ENCODE measurements at places on chromosomes 4 and X. TPM values are rescaled to one million over a fixed set of nuclear protein-coding genes. Genes with fewer than 3 reads are reported as not detected.

GRCh38 chr4:40283968-40284367, 51.2 kb upstream of the CHRNA9 start:
- DNase-seq: no peak
- peak overlapping the region; percentile 53 for H3K27ac ChIP-seq
- H3K27me3 ChIP-seq: no peaks in the 10 kb centered on the region
- no peaks in the 10 kb centered on the region for H3K36me3 ChIP-seq
- peaks cover 46% of the 10 kb centered on the region for H3K4me1 ChIP-seq

DNA sequence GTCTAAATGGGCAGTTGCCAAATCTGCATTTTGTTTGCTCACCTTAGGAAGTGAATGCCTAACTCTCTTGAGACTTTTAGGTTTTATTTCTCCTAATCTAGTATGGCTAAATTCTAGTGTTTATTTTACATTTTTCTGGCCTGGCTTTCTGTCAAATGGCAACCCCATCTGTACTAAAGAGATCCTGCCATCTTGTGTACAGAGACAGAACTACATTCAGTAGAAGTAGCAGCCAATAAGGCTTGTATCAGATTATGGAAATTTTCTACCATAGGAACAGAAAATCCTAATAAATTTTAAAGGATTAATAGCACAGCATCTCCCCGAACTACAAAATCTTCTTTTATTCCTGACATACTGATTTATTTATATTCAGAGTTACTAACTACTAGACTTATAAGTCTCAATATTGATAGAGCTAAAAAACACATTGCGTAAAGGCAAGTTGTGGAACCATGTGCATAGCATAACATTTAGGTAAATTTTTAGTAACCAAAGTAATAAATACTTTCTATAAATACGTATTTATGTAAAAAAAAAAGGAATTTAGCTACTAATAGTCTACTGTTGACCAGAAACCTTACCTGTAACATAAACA, 45.5 kb downstream of the TMEM144 start:
- H3K4me3 ChIP-seq: no peak overlapping the region
- H3K4me1 ChIP-seq: no peaks in the 10 kb centered on the region
- no peaks in the 10 kb centered on the region for H3K36me3 ChIP-seq
- no peak for DNase-seq
- no peak overlapping the region for H3K27ac ChIP-seq

The TMEM129 gene
- 21.2 TPM for total RNA-seq

DNA sequence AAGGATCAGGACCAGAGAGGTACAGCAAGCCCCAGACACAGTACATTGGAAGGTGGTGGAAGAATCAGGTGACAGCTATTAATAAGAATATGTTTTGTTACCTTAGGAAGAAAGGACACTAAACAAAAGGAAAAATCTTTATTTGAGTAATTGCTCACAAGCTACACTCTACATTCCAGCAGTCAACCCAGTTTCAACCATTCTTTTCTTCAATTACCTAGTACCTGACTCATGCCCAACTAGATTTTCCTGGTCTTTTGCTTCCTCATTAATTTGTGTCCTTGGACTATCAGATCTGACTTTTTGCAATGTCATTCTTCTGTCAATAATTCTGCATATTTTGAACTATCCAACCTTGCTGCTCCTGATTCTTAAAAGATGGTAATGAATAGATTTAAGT, 22.5 kb upstream of the GLRA2 start:
- H3K4me3 ChIP-seq: no peak overlapping the region
- no peaks in the 10 kb centered on the region for H3K36me3 ChIP-seq
- DNase-seq: no peak
- peaks cover 11% of the 10 kb centered on the region for H3K27me3 ChIP-seq
- no peak overlapping the region for H3K27ac ChIP-seq

DNA sequence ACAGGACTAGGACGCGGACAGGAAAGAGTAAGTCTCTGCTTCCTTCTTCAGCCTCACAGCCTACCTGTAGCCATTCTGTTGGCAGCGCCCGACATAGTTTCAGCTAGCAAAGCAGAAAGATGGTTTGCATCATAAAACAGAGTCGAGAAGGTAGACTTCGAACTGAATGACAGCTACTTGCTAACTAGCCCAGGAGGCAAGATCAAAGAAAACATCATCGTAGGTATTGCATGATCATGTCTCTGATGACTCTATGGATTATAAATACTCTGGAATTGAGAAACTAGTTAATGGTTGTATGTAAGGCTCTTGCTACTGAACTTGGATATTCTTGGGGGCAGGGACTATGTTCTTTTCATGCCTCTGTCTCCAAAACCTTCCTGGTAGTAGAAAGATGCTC, 333.1 kb upstream of the KLF3 start:
- H3K4me3 ChIP-seq: no peak overlapping the region
- H3K4me1 ChIP-seq: peaks cover 54% of the 10 kb centered on the region
- H3K27ac ChIP-seq: peak overlapping the region; percentile 98
- H3K36me3 ChIP-seq: peaks cover 5% of the 10 kb centered on the region

GRCh38 chr4:15652841-15653240, 2.3 kb downstream of the FBXL5 start:
- H3K36me3 ChIP-seq: no peaks in the 10 kb centered on the region
- H3K4me3 ChIP-seq: peak overlapping the region; percentile 94
- H3K4me1 ChIP-seq: peaks cover 47% of the 10 kb centered on the region
- DNase-seq: no peak
- H3K27me3 ChIP-seq: no peaks in the 10 kb centered on the region
- H3K27ac ChIP-seq: peak overlapping the region; percentile 85

DNA sequence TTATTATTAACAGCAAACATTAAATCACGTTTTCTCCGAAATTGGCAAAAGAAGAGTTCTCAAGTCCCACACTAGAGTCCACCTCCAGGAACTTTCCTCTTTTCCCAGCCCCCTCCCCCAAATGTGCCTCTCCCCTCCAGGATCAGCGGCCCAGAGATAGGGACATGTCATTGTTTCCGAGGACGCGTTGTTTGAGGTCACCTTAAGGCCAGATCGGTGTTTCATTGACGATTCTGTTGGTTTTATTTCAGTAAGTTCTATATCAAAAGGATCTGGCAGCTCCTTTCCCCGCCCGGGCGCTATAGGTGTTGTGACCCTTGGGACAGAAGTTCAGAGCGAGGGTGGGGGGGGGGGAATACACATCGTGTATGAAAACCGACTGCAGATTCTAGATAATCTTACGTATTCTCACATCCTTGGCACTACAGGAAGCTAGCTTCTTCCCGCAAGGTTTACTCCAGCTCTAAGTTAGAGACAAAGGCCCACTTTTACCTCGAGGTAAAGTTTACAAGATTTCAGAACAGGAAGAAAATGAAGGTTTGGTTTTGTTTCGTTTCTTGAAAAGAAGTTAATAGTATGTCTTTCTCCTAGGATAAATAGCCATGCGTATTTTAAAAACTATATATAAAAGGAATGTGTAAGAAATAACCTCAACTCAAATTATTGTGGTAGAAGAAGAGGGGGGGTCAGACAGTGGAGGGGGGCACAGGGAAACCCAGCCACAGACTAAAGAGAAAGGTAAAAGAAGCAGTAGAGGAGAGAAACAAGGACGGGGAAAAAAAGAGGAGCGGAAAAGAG, 739 bp upstream of the MSX1 start:
- peaks cover 34% of the 10 kb centered on the region for H3K4me1 ChIP-seq
- H3K4me3 ChIP-seq: peak overlapping the region; percentile 74
- H3K27me3 ChIP-seq: peaks cover 41% of the 10 kb centered on the region
- no peak for DNase-seq
- H3K36me3 ChIP-seq: no peaks in the 10 kb centered on the region
- no peak overlapping the region for H3K27ac ChIP-seq

The ARAP2 gene
- total RNA-seq: 124 TPM

DNA sequence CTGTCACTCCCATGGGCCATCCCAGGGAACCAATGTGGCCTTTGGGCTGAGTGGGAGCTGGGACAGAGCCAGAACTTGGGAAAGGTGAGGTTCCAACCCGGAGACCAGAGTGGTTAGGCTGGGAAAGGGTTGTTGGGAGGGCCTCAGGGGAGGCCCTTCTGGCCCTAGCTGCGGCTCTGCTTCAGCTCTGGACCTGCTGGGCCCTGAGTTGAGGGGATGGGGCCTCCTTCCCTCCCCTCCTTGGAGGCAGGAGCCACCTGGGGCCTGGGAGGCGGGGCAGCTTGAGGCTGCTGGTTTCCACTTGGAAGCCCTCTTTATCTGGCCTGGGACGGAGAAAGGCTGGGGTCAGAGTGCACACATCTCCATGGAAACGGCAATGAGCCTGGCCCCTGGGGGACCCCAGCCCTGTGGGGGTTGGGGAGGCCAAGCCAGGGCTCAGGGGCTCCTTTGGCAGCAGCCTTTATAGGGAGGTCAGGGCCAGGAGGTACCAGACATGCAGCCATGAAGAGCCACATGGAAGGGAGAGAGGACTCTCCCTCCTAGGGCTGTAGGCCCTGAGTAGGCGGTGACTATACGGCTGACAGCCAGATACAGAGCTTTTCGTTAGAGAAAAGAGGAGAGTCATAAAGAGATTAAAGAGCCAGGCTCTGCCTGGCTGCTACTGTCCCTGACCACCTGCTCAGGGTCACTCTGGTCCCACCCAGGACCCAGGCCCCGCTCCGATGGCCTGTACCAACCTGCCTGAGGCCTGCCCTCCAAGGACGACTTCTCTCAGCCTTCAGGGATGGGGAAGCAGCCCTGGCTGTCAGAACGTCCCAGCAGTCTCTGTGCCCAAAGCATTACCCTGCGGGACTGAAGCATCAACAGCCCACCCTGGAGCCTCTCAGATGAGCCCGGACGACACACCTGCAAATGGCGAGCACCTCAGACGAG, 6.9 kb upstream of the NSD2 start:
- H3K36me3 ChIP-seq: no peaks in the 10 kb centered on the region
- no peaks in the 10 kb centered on the region for H3K27me3 ChIP-seq
- H3K4me3 ChIP-seq: no peak overlapping the region

DNA sequence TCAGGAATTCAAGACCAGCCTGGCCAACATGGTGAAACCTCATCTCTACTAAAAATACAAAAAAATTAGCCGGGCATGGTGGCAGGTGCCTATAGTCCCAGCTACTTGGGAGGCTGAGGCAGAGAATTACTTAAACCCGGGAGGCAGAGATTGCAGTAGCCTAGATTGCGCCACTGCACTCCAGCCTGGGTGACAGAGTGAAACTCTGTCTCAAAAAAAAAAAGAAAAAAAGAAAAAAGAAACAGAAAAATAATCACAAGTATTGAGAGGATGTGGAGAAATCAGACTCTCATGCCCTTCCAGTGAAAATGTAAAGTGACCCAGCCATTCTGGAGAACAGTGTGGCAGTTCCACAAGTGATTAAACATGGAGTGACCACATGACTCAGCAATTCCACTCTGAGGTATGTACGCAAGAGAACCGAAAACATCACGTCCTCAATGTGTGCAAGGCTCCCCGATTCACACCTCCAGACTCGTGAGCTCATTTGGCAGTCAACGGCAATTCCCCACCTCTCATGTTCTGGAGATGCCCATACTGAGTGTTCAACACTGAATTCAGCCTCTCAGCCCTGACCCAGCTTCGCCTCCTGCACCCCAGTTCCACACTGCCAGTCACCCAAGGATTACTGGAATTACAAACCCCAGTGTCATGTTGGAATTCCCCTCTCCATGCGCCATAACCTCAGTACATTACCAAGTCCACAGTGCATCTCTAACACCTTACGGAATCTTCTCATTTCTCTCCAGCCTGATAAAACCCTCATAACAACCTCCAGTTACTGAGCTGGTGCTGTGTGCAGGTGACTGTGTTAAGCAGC, 21.1 kb downstream of the ACOX3 start:
- peak overlapping the region; percentile 83 for H3K27ac ChIP-seq
- peaks cover 2% of the 10 kb centered on the region for H3K36me3 ChIP-seq
- no peaks in the 10 kb centered on the region for H3K27me3 ChIP-seq
- DNase-seq: peak; percentile 72
- peak overlapping the region; percentile 39 for H3K4me3 ChIP-seq

DNA sequence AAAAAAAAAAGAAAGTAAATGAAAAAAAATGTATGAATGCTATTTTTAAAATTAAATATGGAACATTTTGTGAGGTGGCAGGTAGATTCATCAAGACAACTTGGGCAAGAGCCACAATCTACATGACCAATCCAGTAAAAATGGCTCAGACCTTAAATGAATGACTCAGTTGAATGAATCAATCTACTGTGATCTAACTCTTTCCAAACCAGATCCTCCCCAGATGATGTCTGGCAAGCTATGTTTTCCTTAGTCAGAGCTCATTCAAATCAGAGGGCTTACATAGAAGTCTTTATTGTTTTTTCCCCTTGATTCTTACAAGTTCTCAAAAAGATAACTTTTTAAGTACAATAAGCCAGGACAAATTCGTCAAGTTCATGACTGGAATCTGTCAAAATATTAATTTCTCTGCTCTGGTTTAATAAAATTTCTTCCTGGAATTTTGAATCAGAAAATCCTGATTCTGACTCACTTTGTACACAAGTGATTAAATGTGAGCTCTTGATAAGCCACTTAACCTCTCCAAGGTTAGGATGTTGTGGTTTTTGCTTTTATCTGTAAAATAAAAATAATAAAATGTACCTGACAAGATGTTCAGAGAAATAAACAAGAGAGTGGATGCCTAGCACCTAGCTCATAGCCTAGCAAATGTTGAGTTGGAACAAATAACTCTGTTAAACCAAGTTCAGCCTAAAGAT, 105.6 kb upstream of the SMIM31 start:
- H3K27me3 ChIP-seq: no peaks in the 10 kb centered on the region
- no peaks in the 10 kb centered on the region for H3K4me1 ChIP-seq
- H3K36me3 ChIP-seq: no peaks in the 10 kb centered on the region
- no peak overlapping the region for H3K4me3 ChIP-seq
- no peak for DNase-seq

- H3K36me3 ChIP-seq: no peaks in the 10 kb centered on the region
- no peaks in the 10 kb centered on the region for H3K27me3 ChIP-seq
Measured at GRCh38 chr4:39044956-39045826, 13.0 kb upstream of the TMEM156 start.

- H3K27ac ChIP-seq: no peak overlapping the region
- no peaks in the 10 kb centered on the region for H3K36me3 ChIP-seq
- peaks cover 15% of the 10 kb centered on the region for H3K27me3 ChIP-seq
- no peaks in the 10 kb centered on the region for H3K4me1 ChIP-seq
- H3K4me3 ChIP-seq: no peak overlapping the region
Measured at GRCh38 chr4:154622598-154622997, 10.1 kb upstream of the FGG start.

DNA sequence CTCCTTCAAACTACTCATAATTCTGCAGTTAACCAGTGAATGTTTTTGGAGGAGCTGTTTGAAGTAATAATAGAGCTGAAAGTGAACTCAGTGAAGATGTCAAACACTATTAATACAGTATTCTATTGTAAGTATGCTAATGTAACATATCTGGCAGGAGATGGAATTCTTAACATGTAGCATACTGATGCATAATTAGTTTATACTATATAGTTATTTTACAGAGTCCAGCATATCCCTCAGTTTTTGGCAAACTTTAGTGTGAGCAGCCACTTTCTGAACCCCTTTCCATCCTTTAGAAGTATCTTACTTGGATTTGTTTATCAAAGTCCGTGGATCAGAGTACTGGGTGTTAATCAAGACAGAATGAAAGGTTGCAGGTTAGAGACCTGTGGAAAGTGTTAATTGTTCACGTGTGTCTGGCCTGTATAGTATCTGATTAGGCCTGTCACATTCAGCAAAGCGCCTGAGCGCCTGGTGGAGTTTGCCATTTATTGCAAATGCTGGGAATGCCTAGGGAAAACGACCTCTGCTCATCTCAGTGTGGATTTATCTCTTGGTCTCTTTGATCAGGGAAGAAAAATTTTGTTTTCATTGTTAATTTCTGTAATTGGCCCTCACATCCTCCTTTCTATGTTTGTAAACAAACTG, 251.7 kb upstream of the MAD2L1 start:
- no peaks in the 10 kb centered on the region for H3K27me3 ChIP-seq
- H3K4me3 ChIP-seq: no peak overlapping the region
- no peak overlapping the region for H3K27ac ChIP-seq

Data from natural killer cell treated with Interleukin-12 subunit alpha and Interleukin-12 subunit beta and Interleukin-15 and Interleukin-18, amount 100 ng/mL, for 72 hours (primary cell).